ENCODE measurements at places on chromosomes 11 and 22. TPM values are rescaled to one million over a fixed set of nuclear protein-coding genes. Genes with fewer than 3 reads are reported as not detected.

GRCh38 chr11:109148669-109149068 is 273.3 kb upstream of the C11orf87 start:
- H3K27me3 ChIP-seq = no peaks in the 10 kb centered on the region
- H3K36me3 ChIP-seq = no peaks in the 10 kb centered on the region
- no peak overlapping the region for H3K27ac ChIP-seq

DNA sequence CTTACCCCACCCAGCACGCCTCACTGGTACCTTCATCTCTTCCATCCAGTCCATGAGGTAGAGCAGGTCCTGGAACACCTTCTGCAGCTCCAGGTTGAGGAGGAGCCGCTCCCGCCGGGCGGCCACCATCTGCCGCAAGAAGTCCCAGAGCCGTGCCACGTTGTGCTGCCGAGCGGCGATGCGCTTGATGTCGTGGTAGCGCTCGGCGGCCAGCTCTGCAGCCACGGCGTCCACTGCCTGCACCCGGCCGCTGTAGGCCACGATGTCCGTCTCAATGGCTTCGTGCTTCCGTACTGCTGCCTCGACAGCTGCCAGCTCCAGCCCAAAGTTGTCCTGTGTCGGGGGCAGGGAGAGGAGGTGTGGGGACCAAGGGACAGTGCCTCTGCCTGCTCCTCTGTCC is 21.5 kb downstream of the SPTBN2 start:
- H3K4me1 ChIP-seq = no peaks in the 10 kb centered on the region
- no peaks in the 10 kb centered on the region for H3K36me3 ChIP-seq
- no peak for DNase-seq
- no peaks in the 10 kb centered on the region for H3K27me3 ChIP-seq
- no peak overlapping the region for H3K4me3 ChIP-seq

GRCh38 chr11:111347723-111348115 is 31.4 kb downstream of the POU2AF1 start:
- no peak overlapping the region for H3K4me3 ChIP-seq
- no peaks in the 10 kb centered on the region for H3K36me3 ChIP-seq
- H3K27ac ChIP-seq = no peak overlapping the region
- H3K4me1 ChIP-seq = peaks cover 11% of the 10 kb centered on the region

GRCh38 chr11:128342511-128343134 is 244.7 kb downstream of the ETS1 start:
- no peaks in the 10 kb centered on the region for H3K27me3 ChIP-seq
- no peaks in the 10 kb centered on the region for H3K36me3 ChIP-seq
- peaks cover 7% of the 10 kb centered on the region for H3K4me1 ChIP-seq
- H3K4me3 ChIP-seq = no peak overlapping the region
- peak overlapping the region; percentile 73 for H3K27ac ChIP-seq

DNA sequence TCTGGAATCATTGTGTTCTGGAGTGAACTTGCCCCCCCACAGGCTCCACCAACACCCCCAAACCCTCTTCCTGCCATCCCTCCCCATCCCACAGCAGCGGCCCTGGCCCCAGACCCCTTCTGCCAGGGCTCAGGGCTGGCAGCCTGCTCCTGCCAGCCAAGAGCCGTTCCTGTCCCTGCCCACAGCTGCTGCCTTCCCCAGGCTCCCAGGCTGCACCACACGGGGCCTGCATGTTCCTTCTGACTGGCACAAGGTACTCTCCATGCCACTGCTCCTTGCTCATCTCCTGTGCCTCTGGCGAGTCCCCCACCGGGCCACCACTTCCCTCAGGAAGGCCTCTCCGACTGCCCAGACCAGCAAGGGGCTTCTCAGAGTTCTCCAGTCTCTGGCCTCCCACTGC is 4.9 kb downstream of the GP1BB start:
- no peak for DNase-seq
- H3K36me3 ChIP-seq = no peaks in the 10 kb centered on the region
- peaks cover 26% of the 10 kb centered on the region for H3K4me1 ChIP-seq
- H3K27me3 ChIP-seq = peaks cover 48% of the 10 kb centered on the region

SEPTIN5 gene
- total RNA-seq = 1.2 TPM
